ENCODE measurements at places on chromosomes 13 and 19.

- DNase-seq = no peak
Measured at GRCh38 chr13:50468849-50469669, 374.4 kb downstream of the DLEU7 start.

DNA sequence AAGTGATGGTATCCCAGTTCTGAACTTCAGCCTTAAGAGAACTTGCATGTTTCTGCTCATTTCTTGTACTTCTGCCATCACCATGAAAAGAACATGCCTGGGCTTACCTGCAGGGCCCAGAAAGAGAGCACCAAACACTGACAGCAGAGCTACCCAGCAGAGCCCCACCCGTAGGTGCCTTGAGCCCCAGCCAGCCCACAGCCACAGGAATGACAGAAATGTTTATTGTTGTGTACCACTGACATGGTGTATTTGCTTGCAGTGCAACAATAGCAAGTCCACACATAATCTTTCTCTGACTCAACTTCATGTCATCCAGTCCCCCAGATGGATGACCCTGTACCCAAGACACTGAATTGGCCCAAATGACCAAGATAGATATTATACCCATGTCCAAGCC, 195.2 kb downstream of the TSHZ3 start:
- DNase-seq = no peak

GRCh38 chr13:36820222-36820621, 1.2 kb downstream of the RFXAP start:
- no peak for DNase-seq

- no peak for DNase-seq
Measured at GRCh38 chr13:99265821-99266426, 7.7 kb upstream of the GPR18 start.

DNA sequence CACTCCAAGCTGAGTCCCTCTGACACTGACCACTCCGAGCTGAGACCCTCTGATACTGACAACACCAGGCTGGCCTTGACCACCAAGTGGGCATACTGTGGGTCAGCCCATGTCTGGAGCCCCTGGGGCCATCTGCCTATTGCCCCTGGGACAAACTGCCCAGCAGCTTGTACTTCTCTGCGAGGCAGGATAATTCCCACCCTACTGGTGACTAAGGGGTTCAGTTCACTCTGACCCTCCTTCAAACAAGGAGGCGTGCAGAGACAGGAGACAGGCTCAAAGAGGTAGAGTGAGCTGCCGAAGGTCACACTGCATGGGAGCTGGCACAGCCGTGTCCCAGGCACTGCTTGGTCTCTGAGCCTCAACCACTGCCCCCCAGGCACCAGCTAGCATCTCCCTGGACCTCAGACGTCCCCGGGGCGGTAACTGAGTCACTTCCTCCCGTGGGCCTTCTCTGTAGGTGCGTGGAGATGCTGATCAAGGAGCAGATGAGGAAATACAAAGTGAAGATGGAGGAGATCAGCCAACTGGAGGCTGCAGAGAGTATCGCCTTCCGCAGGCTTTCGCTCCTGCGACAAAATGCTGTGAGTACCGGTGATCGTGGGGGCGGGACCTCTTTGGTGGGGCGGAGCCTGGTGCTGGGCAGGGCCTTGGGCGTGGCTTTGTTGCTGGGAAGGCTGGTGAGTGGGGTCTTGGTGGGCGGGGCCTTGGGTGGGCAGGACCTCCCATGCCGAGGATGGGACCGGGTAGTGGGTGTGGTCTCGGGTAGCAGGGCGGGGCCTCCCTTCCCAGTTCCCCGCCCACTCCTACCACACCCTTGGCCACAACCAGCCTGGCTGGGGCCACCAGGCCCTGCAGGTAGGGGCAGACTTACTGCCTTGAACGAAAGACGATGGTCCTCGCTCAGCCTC, 5.8 kb upstream of the USE1 start:
- DNase-seq = peak; percentile 51

DNA sequence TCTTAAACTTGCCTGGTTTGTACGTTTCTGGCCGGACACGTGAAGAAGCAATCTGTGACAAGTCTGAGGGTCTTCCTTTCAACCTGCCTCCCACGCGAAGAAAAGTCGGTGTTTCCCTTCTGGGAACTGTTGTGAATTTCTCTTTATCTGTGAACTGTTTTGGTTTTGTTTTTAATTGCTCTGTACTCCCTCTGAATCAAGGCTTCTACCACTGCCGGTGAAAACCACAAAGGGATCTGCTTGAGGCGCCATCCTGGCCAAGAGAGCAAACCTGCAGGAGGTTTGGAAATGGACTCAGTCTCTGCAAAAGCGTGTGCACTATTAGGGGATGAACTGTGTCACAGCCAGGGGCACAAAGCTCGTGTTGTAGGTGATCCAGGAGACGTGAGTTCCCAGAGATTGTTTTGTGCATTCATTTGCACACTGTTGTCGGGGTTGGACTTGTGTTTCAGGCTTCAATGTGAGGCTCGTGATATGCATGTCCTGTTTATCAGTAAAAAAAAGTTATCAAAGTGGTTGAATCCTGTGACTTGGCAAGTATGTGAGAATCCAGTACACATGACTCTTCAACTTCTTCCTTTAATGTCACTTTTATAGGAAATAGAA, 9.7 kb downstream of the SIGLEC8 start:
- DNase-seq = peak; percentile 45

DNA sequence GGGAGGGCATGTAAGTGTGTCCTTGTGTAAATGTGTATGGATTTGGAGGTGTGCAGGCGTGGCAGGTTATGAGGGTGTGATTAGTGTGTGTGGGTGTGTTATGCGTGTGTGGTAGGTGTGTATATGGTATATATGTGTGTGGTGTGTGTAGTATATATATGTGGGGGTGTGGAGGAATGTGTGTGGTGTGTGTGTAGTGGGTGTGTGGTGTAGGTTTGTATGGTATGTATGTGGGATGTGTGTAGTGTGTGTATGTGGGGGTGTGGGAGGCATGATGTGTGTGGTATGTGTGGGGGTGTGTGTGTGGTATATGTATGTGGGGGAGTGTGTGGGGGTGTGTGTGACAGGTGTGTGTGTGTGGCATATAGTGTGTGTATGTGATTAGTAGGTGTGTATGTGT, 104.2 kb downstream of the SLC7A1 start:
- DNase-seq = no peak

- DNase-seq = peak; percentile 21
Measured at GRCh38 chr19:29277102-29277501, 64.2 kb upstream of the UQCRFS1 start.

GRCh38 chr13:60759499-60759898, 362.5 kb downstream of the TDRD3 start:
- no peak for DNase-seq

- DNase-seq = no peak
Measured at GRCh38 chr13:97274829-97275649, 52.9 kb downstream of the MBNL2 start.

GRCh38 chr13:112743451-112744167, 53.8 kb downstream of the ATP11A start:
- DNase-seq = no peak

- no peak for DNase-seq
Measured at GRCh38 chr19:51501594-51502263, at the start of gene SIGLEC12. SIGLEC12 (minus strand) TSS chr19:51501800; CDS start chr19:51501733, 67 bp downstream.

DNA sequence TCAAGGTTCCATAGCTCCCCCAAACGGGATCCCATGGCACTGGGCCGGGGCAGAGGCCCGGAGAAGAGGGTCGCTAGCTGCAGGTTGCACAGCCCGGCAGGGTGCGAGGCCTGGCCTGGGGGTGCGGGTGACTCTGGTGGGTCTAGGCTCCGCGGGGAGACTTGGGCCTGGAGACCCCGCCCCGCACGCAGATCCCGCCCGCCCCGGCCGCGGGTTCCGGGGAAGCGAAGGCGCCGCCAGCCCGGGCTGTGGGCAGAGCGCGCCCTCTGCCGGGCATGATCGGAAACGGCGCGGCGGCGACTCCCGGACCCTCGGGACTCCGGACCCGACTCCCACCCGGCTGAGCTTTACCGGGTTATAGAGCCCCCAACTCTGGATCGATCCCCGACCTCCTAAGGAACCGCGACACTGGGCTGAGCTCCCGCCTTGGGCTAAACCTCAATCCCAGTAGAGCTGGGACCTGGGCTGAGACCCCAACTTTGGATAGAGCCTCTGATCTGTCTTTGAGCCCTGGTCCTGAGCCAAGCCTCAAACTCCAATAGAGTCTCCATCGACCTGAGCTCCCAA, 3.1 kb upstream of the TNFAIP8L1 start:
- DNase-seq = peak; percentile 86

DNA sequence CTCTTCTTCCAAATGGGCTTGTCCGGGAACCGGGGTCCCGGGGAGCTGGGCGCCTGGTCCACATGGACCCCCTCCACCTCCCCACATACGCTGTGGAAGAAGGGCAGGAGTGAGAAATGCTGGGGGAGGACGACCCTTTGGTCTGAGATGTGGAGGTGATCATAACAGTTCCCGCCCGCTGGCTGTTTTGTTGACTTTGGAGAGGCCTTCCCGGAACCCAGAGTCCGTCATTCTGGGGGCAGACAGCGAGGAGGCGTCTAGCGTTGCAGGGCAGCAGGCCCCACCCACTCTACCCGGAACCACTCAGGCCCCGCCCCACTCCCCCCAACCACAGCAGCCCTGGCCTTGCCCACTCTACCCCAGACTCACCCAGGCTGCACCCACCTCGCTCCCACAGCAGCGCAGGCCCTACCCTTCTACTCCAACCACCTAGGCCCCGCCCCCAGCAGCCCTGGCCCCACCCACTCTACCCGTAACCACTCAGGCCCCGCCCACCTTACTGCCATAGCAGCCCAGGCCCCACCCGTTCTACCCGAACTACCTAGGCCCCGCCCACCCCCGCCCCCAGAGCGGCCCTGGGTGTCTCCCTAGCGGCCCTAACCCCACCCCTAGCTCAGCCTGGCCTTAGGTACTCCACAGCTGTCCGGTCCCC, 7.1 kb downstream of the GPR108 start:
- peak; percentile 39 for DNase-seq

DNA sequence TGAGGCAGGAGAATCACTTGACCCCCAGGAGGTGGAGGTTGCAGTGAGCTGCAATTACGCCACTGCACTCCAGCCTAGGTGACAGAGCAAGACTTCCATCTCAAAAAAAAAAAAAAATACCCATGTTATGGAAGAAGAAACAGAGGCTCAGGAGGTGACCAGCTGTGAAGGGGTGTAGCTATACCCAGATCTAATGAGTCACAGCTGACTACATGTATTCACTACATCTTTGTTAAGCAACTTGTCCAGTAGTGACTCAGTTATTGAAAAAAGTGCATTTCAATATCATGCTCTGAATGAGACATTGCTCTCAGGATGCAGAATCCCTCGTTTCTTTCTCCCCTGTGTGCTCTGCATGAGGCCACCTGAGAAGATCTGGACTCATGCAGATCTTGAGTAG, 16.1 kb upstream of the SPART start:
- DNase-seq = no peak

- no peak for DNase-seq
Measured at GRCh38 chr13:77991003-77991402, 72.4 kb upstream of the EDNRB start.

GRCh38 chr19:44113784-44114390, 688 bp downstream of the ZNF225 start:
- no peak for DNase-seq

GRCh38 chr19:30909216-30909615, 440.0 kb downstream of the TSHZ3 start:
- no peak for DNase-seq

GRCh38 chr13:33348366-33348765, 62.8 kb upstream of the STARD13 start:
- DNase-seq = no peak

DNA sequence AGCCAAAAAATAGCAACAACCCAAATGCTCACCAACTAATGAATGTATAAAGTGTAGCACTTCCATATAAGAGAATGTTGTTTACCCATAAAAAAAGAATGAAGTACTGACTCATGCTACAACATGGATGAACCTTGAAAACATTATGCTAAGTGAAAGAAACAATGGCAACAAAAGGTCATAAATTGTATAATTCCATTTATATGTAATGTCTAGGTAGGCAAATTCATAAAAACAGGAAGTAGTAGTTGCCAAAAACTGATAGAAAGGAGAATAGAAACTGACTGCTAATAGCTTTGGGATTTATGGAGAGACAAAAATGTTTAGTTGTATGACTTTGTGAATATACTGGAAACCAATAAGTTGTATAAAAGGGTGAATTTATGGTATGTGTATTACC, 21.6 kb downstream of the MYCBP2 start:
- DNase-seq = no peak

DNA sequence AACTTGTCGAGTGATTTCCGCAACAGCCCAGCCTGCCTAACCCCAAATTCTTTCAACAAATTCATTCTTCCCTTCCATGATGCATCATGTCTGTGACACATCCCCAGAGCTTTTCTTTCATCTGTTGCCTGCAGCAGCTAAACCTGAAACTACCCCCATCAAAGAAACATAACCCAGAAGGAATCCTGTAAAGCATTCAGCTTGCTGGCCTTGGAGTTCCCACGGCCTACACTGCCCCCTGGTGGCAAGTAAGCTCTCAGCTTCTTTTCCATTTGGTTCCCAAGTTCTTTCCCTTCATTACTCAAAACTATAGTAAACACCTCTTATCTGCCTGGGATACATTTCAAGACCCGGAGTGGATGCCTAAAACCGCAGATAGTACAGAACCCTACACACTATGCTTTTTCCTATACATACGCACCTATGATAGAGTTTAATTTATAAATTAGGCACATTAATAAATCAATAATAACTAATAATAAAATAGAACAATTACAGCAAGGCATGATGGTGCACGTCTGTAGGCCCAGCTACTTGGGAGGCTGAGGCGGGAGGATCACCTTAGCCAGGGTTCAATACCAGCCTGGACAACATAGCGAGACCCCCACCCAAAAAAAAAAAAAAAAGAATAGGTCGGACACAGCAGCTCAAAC, 7.4 kb downstream of the ETHE1 start:
- DNase-seq = peak; percentile 73

Data from stimulated activated CD4-positive, alpha-beta T cell treated with anti-CD3 and anti-CD28 coated beads, Interleukin-2, amount 100 ng/mL, for 48 hours (primary cell).